Panc1 (cell line): ENCODE measurements at places on chromosomes 11 and 22.

DNA sequence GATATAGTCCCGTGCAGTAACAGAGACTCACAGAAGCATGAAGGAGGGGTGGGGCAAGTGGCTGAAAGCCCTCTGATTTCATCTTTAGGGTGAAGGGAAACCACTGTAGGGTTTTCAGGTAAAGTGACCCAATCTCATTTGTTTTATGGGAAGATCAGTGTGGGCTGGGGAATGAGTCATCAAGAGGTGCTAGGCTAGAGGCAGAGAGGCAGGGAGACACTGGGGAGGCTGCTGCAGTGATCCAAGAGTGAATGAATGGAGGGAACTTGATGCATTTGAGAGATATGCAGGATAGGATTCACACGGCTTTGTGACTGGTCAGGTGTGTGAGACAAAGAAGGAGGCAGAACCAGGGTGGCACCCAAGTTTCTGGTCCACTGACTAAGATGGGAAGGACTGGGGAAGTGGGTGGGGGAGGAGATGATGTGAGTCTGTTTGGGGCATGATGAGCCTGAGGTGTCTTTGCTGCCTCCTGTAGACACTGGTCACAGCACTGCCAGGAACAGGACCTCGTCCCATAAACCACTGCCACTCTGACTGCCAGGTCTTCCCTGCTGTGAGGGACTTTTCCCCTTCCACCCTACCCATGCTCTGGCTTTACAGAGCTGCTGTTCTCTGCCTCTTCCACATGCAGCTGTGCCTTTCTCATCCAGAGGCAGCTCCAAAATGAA, 239.0 kb downstream of the TENM4 start:
- DNase-seq, result no peak

- DNase-seq, result no peak
Measured at GRCh38 chr11:112318661-112319060, 58.0 kb upstream of the PLET1 start.

- no peak for DNase-seq
Measured at GRCh38 chr11:22510741-22511140, 114.9 kb downstream of the FANCF start.

- no peak for DNase-seq
Measured at GRCh38 chr11:45165386-45165785, 18.9 kb downstream of the PRDM11 start.

- DNase-seq, result no peak
Measured at GRCh38 chr22:38751422-38752346, 4.1 kb downstream of the SUN2 start.

- no peak for DNase-seq
Measured at GRCh38 chr22:45237065-45237990, 3.4 kb downstream of the KIAA0930 start.

- DNase-seq, result no peak
Measured at GRCh38 chr22:33883961-33884808, 36.1 kb downstream of the LARGE1 start.

GRCh38 chr11:69446108-69446507, 35.4 kb upstream of the LINC01488 start:
- no peak for DNase-seq
